ENCODE measurements at places on chromosomes 3 and 15.

DNA sequence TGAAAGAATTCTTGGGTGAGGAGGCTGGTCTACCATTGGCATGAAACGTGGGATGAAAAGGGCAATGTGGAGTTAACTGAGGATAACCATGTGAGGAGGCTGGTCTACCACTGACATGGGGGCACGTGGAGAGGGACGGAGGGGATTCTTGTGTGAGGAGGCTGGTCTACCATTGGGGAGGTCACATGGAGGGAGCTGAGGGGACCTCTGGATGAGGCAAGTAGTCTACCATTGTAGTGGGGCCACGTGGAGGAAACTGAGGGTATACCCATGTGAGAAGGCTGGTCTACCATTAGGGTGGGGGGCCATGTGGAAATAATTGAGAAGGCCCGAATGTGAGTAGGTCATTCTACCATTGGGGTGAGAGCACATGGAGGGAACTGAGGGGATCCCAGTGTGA, 154.1 kb downstream of the FBLN2 start:
- no peak for DNase-seq

GRCh38 chr3:108513961-108514360, 3.6 kb upstream of the MYH15 start:
- no peak for DNase-seq

- no peak for DNase-seq
These were observed 61.7 kb downstream of the TFDP2 start for GRCh38 chr3:142087676-142088075.

DNA sequence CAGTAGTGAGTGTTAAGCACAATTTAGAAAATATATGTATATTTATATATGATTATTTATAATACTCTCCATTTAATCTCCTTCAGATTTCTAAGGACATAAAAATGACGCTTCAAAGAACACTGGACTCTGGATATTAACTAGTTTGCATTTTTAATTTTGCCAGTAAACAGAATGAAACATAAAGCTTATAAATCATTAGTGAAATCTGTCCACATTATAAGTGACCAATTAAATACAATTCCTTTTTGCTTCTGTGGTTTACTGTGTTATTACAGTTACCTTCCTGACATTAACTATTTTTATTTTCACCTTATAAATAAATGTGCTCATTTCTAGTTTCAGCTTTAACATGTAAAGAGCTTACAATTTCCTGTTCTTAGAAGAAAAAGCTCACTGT, 1081.1 kb upstream of the EPHA6 start:
- DNase-seq = no peak

GRCh38 chr3:157231071-157231470, 71.1 kb upstream of the CCNL1 start:
- DNase-seq = no peak

DNA sequence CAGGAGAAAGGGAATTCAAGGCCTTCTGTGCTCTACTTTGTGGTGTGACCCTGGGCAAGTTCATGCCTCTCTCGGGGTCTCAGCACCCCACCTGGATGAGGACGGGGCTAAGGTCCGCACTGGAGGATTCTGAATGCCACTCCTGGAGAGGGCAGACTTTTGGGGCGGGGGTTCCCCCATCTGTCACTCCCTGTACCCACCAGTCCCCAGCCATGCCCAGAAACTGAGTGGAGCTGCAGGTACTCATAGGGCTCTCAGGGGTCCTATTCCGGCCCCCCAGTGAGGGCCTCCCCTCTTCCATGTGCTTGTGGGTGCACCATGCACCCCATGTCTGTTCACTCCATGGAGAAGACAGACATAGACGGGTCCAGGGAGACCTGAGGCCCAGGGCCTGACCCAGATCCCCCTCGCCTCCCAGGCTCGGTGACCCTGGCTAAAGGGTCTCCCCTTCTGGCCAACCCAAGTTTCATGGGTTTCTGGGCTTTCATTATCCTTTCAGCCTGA, 26.0 kb downstream of the ACSBG1 start:
- no peak for DNase-seq

- no peak for DNase-seq
These were observed 167.0 kb downstream of the EBLN2 start for GRCh38 chr3:73228437-73228836.

DNA sequence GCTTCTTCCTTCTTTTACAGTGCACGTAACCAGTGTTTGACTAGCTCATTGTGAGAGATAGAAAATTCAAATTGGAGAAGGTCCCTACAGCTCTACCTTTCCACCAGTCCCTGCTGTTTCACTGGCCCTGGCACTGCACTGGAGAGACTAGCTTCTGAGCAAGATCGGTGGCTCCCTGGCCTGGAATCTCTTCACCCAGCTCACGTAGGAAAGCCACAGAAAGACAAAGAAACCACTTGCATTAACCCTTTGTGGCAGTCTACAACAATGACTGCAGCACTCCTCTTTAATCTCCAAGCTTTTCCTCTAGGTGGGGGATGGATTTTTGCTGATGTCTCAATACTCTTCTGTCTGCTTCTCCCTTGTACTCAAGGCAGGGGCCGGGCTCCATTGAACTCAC, 155.9 kb downstream of the PEX5L start:
- no peak for DNase-seq

GRCh38 chr15:46489276-46489675, 854.4 kb downstream of the SQOR start:
- no peak for DNase-seq

GRCh38 chr15:96353416-96353929, 23.0 kb downstream of the NR2F2 start:
- DNase-seq = no peak

DNA sequence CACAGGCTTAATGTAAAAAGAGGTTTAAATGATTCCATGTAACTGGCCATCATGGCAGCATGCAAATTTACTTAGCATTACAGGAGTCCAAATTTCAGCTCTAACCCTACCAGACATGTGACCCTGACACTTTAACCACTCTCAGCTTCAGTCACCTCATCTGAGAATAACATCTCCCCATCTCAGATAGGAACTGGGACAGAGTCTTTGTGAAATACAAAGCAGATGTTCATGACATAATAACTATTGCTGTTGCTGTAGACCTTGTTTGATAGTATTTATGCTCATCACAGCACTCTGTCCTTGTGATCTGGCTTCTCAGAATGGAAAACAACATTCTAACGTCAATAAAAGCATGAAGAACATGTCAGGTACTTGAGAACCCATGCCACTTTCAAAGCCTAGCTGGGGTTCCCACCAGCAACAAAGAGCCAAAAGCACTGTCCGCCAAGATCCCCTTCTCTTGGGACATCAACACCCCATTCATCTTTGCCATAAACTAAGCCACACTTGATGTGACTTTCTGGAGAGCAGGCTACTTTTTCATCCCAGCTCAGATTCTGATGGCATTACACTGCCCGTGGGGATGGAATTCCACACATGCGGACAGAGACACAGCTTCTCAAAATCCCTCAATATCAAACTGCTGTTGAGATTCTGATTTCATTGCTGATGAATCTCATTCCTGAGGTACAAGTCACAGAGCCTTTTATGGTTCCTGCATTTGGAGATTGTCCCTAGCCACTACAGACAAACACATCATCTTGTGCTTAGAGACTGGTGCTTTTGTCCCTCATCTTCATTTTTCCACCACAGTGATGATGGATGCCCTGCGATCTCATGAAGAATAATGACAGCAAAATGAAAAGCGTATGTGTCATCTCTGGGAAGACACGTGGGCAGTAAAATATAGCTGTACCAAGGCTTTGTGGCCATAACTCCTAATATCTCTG, 202.7 kb downstream of the TNIK start:
- DNase-seq = no peak

DNA sequence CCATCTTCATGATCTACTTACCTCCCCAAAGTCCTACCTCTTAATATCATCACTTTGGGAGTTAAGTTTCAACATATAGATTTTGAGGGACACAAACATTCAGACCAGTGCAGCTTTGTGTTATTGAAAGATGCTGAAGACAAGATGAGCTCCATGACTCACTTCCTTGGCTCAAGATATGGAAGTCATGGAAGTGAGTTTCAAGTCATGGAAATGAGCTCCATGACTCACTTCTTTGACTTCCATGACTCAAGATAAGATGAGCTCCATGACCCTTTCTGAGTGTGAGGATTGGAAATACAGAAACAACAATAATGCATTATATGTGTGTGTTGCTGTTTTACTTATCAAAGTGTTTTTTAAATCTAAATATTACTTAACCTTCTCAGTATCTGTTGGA, 170.2 kb upstream of the TPRG1 start:
- DNase-seq = no peak

- DNase-seq = peak; percentile 54
These were observed 23.6 kb downstream of the RHCG start for GRCh38 chr15:89472785-89473256.

DNA sequence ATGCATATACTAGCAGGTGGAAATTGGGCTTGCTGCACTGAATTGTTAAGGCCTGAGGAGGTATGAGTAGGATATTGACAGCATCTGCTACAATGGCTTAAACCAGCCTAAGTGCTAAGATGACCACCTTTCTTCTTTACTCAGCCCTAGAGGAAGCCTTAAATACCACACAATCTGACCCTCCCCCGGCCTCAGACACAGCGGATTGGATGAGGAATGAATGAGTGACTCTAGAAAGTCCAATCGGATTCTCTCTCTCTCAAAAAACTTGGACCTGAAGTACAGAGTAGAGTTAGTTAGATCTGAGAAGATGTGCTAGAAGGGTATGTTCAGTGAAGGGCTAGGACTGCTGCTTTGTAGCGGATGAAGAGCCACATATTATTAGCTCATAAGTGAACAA, 39.9 kb upstream of the C3orf49 start:
- DNase-seq = no peak

- DNase-seq = no peak
These were observed 147.8 kb downstream of the LEKR1 start for GRCh38 chr3:156973954-156974353.

DNA sequence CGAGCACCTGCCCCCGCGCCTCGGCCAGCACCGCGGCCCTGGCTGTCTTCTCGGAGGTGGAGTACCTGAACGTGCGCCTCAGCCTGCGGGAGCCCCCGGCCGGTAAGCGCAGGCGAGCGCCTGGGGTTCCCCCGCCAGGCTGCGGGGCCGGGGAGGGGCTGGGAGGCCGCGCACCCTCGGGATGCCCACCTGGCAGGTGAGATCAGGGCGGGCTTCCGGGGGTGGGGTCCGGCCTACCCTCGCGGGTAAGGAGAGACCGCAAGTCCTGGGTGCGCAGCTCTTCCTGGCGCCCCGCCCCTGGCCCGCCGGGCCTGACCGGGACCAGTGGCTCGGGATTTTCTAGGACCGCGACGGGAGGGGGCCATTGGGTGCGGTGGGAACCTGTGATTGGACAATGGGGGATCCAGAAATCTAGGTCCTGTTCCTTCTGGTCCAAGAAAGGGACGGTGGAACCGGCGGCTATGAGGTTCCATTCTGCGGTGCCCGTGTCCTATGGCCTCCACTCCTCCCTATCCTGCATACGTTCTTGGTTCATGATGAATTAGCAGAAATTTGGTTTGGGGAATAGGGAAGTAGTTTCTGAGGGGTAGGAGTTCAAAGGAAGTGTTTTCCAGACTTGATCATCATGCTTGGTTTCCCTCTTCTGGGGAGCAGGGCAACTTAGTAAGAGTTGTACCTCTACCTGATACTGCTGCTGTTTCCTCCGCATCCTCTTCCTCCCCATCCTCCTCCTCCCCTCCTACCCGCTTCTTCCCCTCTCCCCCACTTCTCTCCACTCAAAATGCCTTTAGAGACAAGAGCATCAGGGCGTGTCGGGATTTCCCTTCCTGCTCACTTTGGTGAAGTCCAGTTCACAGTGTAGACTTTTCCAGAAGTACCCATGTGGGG, 808 bp downstream of the ARRDC4 start:
- no peak for DNase-seq

- DNase-seq = no peak
These were observed 12.2 kb downstream of the PPARG start for GRCh38 chr3:12301031-12301430.

DNA sequence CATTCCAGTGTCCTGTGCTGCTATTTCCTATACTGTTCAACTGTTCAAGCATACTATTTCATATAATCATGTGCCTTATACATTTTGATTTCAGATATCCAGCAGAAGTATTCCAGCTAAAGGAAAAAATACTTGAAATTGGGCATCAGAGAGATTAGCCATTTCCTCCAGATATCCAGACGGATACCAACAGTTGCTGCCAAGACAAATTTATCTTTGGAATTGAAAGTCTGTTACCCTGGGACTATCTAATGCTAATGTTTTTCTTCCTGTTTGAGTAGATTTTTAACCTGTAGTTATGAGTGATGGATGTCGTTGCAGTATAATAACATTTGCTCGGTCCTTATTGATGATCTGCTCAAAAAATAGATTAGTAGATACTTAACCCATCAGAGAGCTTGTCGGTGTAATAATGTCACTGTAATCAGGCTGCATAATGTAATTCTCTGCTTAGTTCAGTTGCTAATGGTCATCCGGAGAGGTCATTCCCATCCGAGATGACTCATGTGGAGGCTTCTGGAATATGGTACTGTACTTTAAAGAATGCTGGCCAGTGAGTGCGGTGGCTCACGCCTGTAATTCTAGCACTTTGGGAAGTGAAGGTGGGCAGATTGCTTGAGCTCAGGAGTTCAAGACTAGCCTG, 51.5 kb downstream of the TIMP4 start:
- DNase-seq = no peak

GRCh38 chr3:88626456-88627120, 476.8 kb downstream of the C3orf38 start:
- no peak for DNase-seq

- DNase-seq = no peak
These were observed 292.8 kb downstream of the TBL1XR1 start for GRCh38 chr3:176904506-176904905.

GRCh38 chr3:149343951-149344350, 10.5 kb upstream of the TM4SF18 start:
- peak; percentile 24 for DNase-seq

GRCh38 chr3:143065364-143065763, 54.2 kb upstream of the CHST2 start:
- no peak for DNase-seq

GRCh38 chr15:33908406-33908805, 59.9 kb upstream of the CHRM5 start:
- no peak for DNase-seq

DNA sequence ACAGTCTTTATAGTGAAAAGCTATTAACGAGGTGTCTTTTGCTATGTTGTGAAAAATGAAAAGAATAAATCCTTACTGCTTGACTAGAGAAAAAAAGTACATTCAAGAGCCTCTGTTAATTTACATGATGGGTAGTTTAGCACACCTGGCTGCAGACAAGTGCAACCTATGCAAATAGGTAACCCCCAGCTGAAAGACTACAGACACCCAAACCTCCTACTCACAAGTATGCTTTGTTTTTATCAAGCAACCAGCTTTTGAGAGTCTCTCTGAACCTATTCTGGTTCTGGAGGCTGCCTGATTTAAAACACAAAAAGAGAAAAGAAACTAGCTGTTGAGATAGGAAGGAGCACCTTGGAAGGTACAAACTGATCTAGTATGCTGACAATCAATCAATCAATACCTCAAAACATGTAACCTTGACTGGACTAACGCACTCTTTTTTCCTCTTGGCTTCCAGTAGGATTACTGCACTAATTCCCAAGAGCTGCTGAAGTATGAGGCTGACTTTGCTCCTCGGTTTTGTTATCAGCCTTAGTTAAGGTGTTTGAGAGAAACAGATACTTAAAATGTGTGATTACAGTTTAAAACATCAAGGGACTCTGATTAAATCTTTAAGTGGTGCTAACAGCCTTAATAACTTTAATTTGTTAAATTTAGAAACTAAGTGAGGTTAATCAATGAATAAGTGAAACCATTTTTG, 63.6 kb downstream of the OSBPL10 start:
- no peak for DNase-seq

Measured in hematopoietic multipotent progenitor cell treated with erythropoietin and hydrocortisone succinate and interleukin-3 and kit ligand, for 8 days (in vitro differentiated cells).